ENCODE measurements at places on chromosomes 7 and 10. TPM values are rescaled to one million over a fixed set of nuclear protein-coding genes. Genes with fewer than 3 reads are reported as not detected.

DNA sequence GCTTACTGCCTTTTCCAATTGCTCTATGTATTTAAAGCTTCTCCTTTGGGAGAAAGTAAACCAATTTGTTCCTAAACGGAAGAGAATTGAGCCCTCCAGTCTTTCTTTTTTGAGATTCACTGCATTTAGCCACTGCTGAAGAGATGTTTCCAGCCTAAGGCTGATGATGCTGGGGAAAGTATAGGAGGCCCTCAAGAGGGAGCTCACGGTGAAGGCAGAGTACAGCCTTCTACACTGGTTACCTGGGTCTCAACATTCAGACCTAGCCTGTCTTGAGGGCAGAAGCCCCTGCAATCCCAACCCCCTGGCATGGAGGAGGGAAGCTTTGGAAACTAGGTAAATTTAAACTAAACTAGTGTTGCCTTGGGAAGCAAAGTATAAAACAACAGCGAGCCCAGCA, 316.7 kb upstream of the TPK1 start:
- no peaks in the 10 kb centered on the region for H3K36me3 ChIP-seq
- no peak overlapping the region for H3K27ac ChIP-seq
- no peak for DNase-seq
- H3K4me1 ChIP-seq, result no peaks in the 10 kb centered on the region
- H3K27me3 ChIP-seq, result no peaks in the 10 kb centered on the region

- no peak overlapping the region for H3K27ac ChIP-seq
- no peaks in the 10 kb centered on the region for H3K36me3 ChIP-seq
These were observed 68.7 kb downstream of the AFAP1L2 start for GRCh38 chr10:114335614-114336013.

GRCh38 chr10:64574371-64574770, 1053.2 kb downstream of the REEP3 start:
- H3K27me3 ChIP-seq, result no peaks in the 10 kb centered on the region
- no peaks in the 10 kb centered on the region for H3K36me3 ChIP-seq
- DNase-seq, result no peak
- no peaks in the 10 kb centered on the region for H3K4me1 ChIP-seq

GRCh38 chr10:54958844-54959243, 157.8 kb upstream of the PCDH15 start:
- no peaks in the 10 kb centered on the region for H3K36me3 ChIP-seq
- H3K4me1 ChIP-seq, result no peaks in the 10 kb centered on the region
- no peak for DNase-seq
- no peak overlapping the region for H3K4me3 ChIP-seq

- no peaks in the 10 kb centered on the region for H3K27me3 ChIP-seq
- no peak for DNase-seq
- H3K4me1 ChIP-seq, result peaks cover 8% of the 10 kb centered on the region
- H3K27ac ChIP-seq, result peak overlapping the region; percentile 7
These were observed 82.6 kb upstream of the ABCB5 start for GRCh38 chr7:20532890-20533289.

GRCh38 chr7:12320241-12320986, 83.3 kb downstream of the VWDE start:
- no peaks in the 10 kb centered on the region for H3K36me3 ChIP-seq
- H3K27ac ChIP-seq, result no peak overlapping the region

GRCh38 chr10:27258838-27259812, 18.5 kb upstream of the ACBD5 start:
- H3K27ac ChIP-seq, result no peak overlapping the region
- peak overlapping the region; percentile 66 for H3K4me3 ChIP-seq
- no peaks in the 10 kb centered on the region for H3K27me3 ChIP-seq
- no peaks in the 10 kb centered on the region for H3K36me3 ChIP-seq
- DNase-seq, result no peak

DNA sequence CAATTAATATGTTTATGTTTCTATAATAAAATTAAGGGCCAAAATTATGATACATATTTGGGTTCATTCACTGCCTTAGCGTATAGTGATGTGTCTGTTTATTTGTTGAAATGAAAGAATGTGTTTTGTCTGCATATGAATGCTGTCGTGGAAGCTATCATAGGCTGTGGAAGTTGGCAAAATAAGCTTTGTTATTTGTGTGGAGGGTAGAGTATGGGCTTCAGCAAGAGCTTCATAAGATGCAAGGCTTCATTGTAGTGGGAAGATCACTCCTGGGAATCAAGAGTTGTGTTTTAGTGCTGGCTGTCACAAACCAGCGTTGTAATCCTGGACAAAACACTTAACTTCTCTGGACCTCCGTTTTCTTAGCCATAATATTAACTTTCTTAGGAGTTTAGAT, 2.5 kb downstream of the SLK start:
- H3K4me3 ChIP-seq, result peak overlapping the region; percentile 78
- H3K36me3 ChIP-seq, result no peaks in the 10 kb centered on the region
- peaks cover 22% of the 10 kb centered on the region for H3K4me1 ChIP-seq
- H3K27ac ChIP-seq, result no peak overlapping the region
- H3K27me3 ChIP-seq, result no peaks in the 10 kb centered on the region

- peaks cover 22% of the 10 kb centered on the region for H3K4me1 ChIP-seq
- H3K27me3 ChIP-seq, result no peaks in the 10 kb centered on the region
- peaks cover 17% of the 10 kb centered on the region for H3K36me3 ChIP-seq
These were observed 8.4 kb upstream of the PGAM2 start for GRCh38 chr7:44073664-44074348.

GRCh38 chr10:72727130-72727529, 35.2 kb downstream of the MCU start:
- no peak for DNase-seq
- no peak overlapping the region for H3K27ac ChIP-seq
- no peaks in the 10 kb centered on the region for H3K27me3 ChIP-seq
- no peaks in the 10 kb centered on the region for H3K36me3 ChIP-seq

GRCh38 chr7:156497776-156498509, 142.6 kb upstream of the RNF32 start:
- no peak overlapping the region for H3K27ac ChIP-seq
- no peaks in the 10 kb centered on the region for H3K4me1 ChIP-seq
- no peak for DNase-seq
- H3K4me3 ChIP-seq, result no peak overlapping the region
- no peaks in the 10 kb centered on the region for H3K36me3 ChIP-seq
- no peaks in the 10 kb centered on the region for H3K27me3 ChIP-seq

DNA sequence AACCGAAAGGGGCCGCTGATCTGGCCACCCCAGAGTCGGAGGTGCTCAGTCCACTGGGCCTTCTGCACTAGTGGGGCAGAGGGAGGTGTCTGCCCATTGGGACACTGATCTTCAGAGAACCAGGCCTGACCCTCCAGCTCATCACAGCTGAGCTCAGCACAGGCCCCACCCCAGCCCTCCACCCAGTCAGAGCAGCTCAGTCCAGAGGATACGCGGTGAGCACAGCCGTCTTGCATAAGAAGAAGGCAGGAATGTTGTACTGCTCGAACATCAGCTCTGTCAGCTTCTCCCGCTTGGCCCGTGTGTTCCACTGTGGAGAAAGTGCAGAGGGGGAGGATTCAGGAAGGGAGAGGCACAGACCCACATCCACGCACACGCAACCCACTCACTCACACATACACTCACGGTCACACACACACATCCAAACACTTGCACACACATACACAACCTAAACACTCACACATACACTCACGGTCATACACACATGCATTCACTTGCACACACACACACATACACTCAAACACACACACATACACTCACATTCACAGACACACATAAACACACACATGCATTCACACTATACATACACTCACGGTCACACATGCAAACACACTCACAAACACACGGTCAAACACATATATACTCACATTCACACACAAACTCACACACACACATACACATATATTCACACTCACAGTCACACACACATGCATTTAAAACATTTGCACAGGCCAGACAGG, 6.3 kb downstream of the ACTL6B start:
- no peaks in the 10 kb centered on the region for H3K36me3 ChIP-seq
- no peak overlapping the region for H3K4me3 ChIP-seq
- no peak overlapping the region for H3K27ac ChIP-seq
- no peaks in the 10 kb centered on the region for H3K4me1 ChIP-seq
- DNase-seq, result no peak
- no peaks in the 10 kb centered on the region for H3K27me3 ChIP-seq

DNA sequence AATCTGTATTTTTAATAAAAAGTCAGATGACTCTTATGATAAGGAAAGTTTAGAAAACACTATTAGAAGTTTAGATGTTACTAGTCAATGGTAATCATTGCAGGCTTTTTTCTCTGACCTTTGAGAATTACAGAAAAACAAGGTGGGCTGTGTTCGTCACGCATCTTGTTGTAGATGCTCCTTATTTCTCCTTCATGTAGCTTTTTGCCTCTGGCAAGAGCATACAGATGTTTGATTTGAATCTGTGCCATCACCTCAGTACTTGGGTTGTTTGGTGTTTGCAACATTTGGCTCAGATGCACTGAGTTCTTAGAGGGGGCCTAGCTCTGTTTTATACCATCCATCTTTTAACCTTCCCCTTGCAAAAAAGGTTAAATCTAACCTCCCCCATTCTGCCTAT, 11.5 kb downstream of the TAS2R16 start:
- no peak overlapping the region for H3K27ac ChIP-seq
- H3K4me1 ChIP-seq, result no peaks in the 10 kb centered on the region
- no peaks in the 10 kb centered on the region for H3K36me3 ChIP-seq

DNA sequence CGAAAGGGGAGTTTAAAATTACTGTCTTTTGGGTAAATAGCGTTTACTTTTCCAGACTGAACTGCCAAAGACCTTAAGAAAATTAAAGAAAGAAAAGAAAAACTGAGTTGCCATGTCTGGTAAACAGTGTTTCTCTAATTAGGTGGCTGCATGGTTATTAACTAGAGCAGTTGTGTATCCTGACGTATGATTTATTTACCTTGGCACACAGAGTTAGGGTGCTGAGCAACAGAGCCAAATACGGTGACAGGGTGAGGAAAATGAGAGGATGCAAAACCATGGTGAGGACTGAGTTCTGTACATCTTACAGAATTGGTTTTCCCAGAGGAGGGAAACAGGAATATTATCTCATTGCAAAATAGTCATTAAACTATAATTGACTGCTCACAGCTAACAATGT, 546.4 kb upstream of the FZD8 start:
- H3K4me1 ChIP-seq, result no peaks in the 10 kb centered on the region
- no peaks in the 10 kb centered on the region for H3K27me3 ChIP-seq
- peak overlapping the region; percentile 12 for H3K27ac ChIP-seq
- DNase-seq, result no peak

DNA sequence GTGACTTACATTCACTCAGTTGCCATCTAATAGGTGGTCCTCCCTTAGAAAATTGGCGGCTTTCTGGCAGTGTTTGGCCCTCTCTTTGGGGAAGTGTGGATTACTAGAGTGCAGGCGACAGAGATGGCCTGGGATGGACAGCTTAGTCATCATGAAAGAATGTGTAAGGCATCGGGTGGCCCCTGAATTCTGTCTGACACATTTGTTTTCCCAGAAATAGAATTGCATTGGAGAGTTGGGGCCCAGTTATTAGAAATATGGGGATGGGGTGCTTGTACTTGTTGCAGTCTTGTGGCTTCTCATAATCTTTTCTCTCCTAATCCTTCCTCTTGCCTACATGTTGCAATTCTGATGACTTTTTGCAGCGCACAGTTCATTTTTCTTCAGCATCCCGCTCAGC, 13.8 kb downstream of the TCF7L2 start:
- no peaks in the 10 kb centered on the region for H3K27me3 ChIP-seq
- DNase-seq, result no peak
- peaks cover 6% of the 10 kb centered on the region for H3K36me3 ChIP-seq
- no peak overlapping the region for H3K4me3 ChIP-seq
- H3K4me1 ChIP-seq, result peaks cover 68% of the 10 kb centered on the region
- H3K27ac ChIP-seq, result no peak overlapping the region

DNA sequence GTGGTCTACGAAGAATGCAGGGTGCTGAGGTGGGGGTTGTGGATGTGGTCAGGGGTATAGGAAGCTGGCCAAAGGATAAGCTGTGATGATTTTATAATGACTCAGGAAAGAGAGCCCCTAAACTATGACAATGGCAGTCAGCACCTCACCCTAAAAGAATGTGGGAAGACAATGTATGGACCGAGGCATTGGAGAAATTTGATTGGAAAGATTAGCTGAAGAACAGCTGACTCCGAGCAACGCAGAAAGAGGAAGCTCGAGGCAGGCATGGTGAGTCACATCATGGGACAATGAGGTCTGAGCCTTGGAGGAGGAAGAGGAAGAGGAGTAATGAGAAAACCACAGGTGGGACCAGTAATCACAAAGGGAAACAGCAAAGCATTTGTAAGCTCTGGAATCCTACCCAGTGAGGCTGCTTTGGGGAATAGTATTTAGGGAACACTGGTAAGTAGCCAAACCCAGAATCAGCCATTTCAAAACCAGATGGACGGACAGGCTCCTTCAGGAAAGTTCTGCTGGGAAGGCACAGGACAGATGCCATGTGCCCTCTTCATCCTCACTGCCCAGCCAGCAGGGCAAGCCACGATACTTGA, 295.4 kb downstream of the PRPF18 start:
- H3K27me3 ChIP-seq, result no peaks in the 10 kb centered on the region
- H3K27ac ChIP-seq, result peak overlapping the region; percentile 78
- H3K4me1 ChIP-seq, result peaks cover 18% of the 10 kb centered on the region
- H3K4me3 ChIP-seq, result no peak overlapping the region

- H3K36me3 ChIP-seq, result no peaks in the 10 kb centered on the region
- H3K27me3 ChIP-seq, result no peaks in the 10 kb centered on the region
- DNase-seq, result no peak
These were observed 181.9 kb upstream of the VSTM2A start for GRCh38 chr7:54360075-54360840.

DNA sequence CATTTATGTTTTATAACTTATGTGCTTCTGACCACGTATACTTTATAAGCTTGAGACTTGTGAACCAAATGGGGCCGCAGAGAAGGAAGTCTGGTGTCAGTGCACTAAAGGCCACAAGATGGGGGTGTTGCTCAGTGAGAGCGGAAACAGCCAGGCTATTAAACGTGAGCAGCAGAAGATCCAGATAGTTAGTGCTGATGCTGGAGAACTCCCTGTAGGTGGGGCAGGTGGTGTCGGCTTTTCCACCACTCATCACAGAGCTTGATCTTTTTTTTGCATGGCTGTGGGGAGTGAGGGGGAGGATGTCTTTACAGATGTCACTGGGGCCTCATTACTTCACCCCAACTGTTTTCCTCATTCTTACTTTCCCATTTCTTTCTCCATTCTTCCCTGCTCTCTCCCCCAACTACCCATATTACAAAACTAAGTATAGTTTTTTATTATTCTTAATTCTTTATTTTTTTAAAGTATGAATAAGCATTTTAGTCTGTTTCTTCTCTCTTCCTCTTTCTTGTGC, 34.7 kb downstream of the ACADSB start:
- H3K36me3 ChIP-seq, result peaks cover 17% of the 10 kb centered on the region
- H3K27me3 ChIP-seq, result no peaks in the 10 kb centered on the region
- no peaks in the 10 kb centered on the region for H3K4me1 ChIP-seq
- H3K4me3 ChIP-seq, result no peak overlapping the region

GRCh38 chr7:148468700-148469098, 121.9 kb upstream of the C7orf33 start:
- H3K4me3 ChIP-seq, result no peak overlapping the region
- no peaks in the 10 kb centered on the region for H3K36me3 ChIP-seq
- H3K27ac ChIP-seq, result no peak overlapping the region
- no peaks in the 10 kb centered on the region for H3K4me1 ChIP-seq

Gene CASP7
- total RNA-seq, result 24.0 TPM

Gene NEUROD6
- not detected for total RNA-seq

Gene PTPRZ1
- total RNA-seq, result 5.1 TPM

Gene SLC18A2
- total RNA-seq, result 0.35 TPM

Gene FGL2
- 242 TPM for total RNA-seq

Gene CD36
- 68.6 TPM for total RNA-seq

Gene CNPY1
- not detected for total RNA-seq

All from thoracic aorta (tissue), 2 donors.